ENCODE measurements at places on chromosomes 3 and 15.

DNA sequence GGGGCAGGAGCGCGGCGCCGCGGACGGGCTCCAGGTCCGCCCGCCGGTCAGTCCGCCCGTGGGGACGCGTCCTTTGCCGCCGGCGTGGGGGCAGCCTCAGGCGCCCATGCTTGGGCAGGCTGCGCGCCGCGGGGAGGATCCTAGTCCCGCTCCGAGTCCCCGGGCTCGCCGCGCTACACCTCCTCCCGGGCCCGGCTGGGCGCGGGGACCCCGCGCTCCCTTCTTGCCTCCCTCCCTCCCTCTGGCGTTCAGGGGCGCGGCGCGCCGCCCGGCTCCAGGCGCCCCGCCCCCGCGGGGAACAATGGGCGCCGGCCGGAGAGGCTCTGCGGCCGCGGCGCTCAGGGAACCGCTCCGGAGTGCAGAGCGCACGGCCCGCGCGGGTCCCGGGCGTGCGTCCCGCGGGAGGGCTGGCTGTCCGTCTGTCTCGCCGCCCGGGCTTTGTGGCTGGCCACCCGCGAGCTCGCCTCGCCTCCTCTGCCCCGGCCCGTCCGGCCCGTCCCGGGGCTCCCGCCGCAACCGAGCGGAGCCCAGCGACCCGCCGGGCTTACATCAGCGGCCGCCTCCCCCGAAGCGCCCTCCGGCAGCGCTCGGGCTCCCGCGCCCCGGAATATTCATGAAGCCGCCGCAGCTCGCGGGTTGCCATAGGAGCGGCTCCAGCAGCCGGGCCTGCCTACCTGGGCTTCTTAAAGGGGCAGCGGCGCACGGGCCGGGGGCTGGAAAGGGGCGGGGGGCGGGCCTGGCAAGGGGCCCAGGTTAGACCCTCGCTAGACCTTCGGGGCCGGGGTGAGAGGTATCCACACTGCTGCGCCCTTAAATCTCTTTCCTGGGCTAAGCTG lies at the start of gene HCN4:
Gene HCN4, minus strand, starts transcription at position 658 of the 836 bp plus-strand sequence. CDS start 688 bp downstream, outside the sequence.
- DNase-seq = no peak

- no peak for DNase-seq
Observed at GRCh38 chr3:166478356-166478755, 641.1 kb upstream of the BCHE start.

DNA sequence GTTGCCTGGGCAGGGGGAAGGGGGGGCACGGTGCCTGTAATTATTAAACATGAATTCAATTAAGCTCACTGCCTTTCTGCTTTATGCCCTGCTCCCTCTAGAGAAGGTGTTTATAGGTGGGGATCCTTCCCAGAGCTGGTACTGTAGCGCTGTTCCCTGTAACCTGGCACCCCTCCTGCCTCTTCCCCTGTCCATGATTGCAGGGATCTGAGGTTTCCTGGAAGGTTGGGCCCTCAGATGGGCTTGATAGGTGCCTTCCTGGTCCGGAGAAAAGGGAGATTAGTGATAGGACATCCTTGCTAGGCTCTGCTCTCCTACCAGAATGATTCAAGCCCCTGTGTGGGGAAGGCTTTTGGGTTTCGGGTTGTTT lies 2.1 kb upstream of the FAM131A start:
- DNase-seq = no peak

DNA sequence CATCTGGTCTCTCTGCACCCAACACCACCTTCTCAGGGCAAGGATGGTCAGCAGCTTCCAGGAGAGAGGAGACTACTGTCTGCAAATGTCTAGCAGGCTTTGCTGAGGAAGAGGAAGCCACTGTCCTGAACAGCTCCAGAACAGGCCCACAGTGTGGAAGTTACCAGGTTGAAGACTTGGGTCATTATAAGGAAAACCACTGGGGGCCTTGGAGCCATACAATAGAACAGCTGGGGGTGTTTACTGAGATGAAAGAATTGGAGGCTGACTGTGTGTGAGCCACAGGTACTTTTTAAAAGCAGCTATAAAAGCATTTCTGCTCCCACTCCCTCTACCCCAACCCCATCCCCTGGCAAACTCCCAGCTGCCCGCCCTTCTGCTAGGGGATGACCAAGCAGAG lies 24.2 kb downstream of the SRGAP3 start:
- no peak for DNase-seq

DNA sequence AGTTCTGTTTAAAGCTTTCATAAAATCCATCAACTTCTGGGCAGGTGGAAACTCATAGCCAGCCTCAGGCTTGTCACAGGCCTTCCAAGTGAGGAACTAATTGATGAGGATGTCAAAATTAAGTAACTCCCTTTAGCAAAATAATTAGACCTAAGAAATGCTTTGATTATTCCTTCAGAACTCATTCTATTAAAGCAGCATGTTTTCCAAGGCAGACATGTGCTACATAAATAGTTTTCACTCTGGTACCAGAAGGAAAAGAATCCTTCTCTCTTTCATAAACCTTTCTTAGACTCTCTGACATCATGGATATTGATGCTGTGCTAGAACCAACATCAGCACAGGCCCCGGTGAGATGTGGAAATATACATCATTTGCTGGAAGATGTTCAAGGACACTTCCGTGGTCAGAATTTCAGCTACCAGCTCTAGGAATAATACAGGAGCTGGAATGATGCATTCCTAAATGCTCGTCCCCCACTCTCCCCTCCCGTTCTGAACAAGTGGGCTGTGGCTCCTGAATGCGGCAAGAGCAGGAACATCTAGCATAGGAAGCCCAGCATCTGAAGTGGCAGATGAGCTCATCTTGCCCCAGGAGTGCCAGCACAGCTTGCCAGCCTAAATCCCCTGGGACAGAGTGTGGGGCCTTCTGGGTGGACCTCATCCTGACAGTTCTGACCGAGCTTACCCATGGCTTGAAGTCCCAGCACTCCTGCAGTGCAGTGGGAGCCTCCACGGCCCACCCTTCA lies 82.4 kb downstream of the WWTR1 start:
- DNase-seq = no peak

DNA sequence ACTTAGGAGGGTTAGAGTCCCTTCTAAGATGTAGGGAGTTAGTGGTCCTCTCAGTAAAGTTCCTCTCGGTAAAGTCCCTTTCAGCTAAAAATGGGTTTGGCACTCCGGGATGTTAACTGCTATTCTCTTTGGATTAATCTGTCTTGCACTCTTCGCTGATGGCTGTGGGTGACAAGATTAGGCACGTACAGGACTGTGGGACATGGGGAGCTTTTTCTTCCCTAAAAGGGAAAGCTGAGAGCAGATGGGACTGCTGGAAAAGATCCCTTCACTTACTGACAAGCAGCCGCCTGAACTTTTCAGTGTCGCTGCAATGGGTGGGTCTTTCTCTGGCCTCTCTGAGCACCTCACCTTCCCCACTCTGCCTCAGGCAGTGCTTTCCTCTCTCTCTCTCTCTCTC lies 16.4 kb upstream of the HHATL start:
- DNase-seq = no peak

DNA sequence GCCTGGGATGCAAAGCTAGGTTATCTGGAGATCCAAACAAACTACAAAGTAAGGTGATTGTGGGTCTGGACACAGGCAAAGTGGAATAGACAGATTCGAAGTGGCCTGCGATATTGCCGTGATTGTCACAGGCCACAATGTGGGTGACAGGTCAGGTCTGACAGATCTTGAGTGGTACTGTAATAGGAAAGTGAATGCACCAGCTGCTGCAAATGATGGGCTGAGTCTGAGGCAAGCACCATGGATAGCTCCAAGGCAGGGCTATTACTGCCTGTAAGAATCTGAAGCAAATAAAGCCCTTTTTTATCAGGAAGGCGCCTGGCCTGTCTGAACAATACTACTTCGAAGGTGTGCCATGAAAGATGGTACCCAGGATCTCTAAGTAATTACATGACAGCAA lies 10.0 kb downstream of the ARMC8 start:
- no peak for DNase-seq

GRCh38 chr3:6640907-6641306 lies 220.0 kb upstream of the GRM7 start:
- DNase-seq = no peak

DNA sequence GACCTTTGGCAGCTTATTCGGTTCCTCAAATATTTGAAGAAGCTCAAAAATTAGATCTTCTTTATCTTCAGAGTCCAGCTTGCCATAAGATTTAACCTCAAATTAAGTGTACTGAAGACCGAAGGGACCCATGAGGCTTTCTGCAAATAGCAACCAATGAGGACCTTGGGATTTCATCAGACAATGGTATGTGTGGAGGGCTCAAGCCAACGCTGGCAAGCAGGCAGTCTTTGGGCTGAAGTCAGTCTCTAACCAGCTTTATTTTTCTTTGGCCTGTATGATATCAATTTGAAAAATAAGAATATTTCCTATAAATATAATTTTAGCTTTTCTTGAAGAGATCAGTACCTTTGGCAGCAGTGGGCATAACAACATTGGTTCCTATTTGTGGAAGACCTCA lies 692.7 kb downstream of the MCTP2 start:
- no peak for DNase-seq

- no peak for DNase-seq
Observed at GRCh38 chr3:52494886-52495495, at the start of gene STAB1. Gene STAB1, plus strand, starts transcription at chr3:52495338. Its CDS starts 76 bp downstream, at chr3:52495414.

DNA sequence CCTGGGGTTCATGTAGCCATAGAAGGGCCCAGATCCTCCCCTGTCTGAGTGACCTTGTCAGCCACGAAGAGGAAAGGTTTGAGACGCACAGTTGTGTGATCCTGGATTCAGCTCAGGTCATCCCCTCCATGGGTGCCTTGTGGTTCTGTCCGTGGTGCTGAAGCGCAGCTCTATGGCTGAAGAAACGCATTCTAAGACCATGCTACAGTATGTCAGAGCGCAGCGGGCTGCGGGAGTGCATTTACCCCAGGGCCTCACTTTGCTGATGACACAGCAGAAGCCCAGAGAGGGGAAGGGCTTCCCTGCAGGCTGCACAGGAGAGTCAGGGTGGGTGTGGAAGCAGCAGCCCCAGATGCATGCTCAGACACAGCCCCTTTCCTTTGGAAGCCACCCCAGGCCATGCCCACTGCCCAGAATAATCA lies 68.8 kb upstream of the IQSEC1 start:
- DNase-seq = no peak
